ENCODE measurements at places on chromosomes 2 and 18.

- no peak for DNase-seq
Measured at GRCh38 chr2:65739927-65740326, 307.5 kb upstream of the SPRED2 start.

DNA sequence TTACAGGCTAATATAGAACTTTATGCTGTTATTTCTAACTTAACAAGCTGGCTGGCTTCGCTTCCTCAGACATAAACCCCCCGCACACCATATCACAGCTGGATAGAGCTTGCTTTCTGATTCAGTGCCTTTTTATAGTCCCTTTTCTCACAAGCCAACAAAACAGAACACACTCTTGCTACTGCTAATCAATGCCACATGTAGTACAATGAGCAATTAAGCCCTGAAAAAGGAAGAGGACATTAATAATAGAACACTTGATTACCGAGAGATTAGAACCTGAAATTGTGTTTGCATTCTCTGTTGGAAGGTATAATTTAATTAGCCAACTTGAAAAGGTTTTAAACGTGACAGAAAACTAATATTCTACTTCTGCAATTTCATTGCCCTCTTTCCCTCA lies 267.7 kb upstream of the CYRIA start:
- no peak for DNase-seq

DNA sequence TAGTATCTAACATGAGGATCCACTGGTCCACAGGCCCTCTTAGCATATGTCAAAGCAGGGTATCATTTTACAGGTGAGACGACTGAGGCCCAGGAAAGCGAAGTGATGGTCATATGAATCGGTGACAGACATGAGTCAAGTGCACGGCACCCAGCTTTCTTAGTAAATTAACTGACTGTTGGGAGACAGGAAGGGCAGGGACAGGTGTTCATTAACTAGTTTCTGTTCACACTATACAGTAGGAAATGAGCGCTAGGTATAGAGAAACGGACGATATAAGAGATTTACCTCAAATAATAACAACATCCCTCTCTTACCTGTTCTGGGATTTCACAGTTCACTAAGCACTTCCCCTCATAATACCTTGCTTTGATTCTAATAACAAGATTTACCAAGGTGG lies 1.7 kb upstream of the SMARCAL1 start:
- DNase-seq = no peak

- DNase-seq = no peak
Measured at GRCh38 chr2:145412155-145412554, 892.2 kb upstream of the ZEB2 start.

GRCh38 chr2:100870652-100871531 lies 51.0 kb downstream of the NPAS2 start:
- no peak for DNase-seq

DNA sequence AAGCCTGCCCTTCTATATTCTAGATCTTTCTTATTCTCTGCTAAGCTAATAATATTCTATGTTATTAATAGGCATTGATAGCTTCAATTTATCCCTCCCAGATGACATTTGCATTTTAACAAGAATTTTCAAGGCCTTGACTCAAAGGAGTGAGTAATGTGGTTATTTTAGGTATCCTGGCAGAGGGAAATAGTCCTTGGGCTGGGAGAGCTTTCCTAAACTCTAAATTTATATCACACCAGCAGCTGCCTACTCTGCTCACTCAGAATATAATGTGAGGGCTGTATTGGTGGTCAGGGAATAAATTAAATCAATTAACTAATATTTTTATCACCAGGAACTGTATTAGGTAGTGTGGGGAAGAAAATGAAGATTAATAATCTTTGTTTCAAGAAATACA lies 74.8 kb upstream of the ADAM23 start:
- DNase-seq = no peak

GRCh38 chr18:75290737-75291358 lies 80.3 kb downstream of the TSHZ1 start:
- no peak for DNase-seq

GRCh38 chr2:135685361-135685760 lies 56.3 kb upstream of the UBXN4 start:
- no peak for DNase-seq

- no peak for DNase-seq
Measured at GRCh38 chr2:28821295-28821958, 10.8 kb downstream of the SPDYA start.

- DNase-seq = no peak
Measured at GRCh38 chr2:17471979-17472378, 46.3 kb downstream of the RAD51AP2 start.

- no peak for DNase-seq
Measured at GRCh38 chr18:66495844-66496243, 108.0 kb downstream of the CDH19 start.

DNA sequence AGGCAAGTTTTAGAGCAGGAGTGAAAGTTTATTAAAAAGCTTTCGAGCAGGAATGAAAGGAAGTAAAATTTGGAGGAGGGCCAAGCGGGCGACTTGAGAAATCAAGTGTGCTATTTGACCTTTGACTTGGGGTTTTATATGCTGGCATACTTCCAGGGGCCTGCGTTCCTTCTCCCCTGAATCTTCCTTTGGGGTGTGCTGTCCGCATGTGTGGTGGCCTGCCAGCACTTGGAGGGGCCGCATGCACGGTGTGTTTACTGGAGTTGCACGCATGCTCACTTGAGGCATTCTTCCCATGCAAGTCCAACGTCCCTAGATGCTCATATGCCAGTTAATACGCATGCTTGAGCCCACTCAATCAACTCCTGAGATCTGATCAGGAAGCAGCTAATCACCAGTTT lies 78.3 kb upstream of the MAP4K4 start:
- no peak for DNase-seq

DNA sequence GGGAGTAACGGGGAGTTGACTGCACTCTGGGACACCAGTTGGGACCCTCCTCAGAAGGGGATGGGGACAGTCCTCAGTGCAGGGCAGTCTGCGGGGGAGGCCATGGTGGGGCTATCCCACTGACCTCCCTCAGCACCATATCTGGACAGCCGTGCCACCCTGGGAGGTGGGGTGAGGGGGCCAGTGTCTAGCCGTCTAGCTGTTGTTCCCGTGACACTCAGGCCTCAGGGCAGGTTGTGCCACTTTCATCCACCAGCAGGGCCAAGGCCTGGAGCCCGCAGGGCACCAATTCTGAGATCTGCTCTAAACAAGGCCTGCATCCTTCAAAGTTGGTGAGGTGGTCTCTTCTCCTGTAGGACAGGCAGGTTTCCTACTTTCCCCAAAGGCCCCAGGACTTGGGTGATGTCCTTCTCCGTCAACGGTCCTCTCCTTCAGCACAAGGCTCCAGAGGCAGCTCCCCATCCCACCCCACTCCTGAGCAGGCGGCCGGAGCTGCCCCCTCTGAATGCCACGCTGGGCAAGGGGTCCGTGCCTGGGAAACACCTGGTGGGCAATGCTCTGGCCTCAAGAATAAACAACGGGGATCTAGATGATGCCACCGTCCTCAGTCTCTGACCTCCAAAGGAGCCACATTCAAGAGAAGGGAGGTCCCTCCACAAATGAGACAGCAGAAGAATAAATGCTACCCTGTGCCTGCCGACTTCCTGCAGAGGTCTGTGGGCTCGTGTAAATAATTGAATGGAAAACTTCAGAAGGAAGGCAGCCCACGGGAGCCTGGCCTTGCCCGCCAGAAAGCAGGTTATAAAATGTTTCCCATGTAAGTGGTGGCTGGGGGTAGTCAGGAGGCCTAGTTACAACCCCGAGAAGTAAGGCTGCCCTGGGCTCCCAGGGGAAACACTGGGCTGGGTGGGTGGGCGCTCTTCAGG lies 42.8 kb upstream of the PTMA start:
- no peak for DNase-seq

- no peak for DNase-seq
Measured at GRCh38 chr2:146873056-146873455, 971.8 kb upstream of the ACVR2A start.

DNA sequence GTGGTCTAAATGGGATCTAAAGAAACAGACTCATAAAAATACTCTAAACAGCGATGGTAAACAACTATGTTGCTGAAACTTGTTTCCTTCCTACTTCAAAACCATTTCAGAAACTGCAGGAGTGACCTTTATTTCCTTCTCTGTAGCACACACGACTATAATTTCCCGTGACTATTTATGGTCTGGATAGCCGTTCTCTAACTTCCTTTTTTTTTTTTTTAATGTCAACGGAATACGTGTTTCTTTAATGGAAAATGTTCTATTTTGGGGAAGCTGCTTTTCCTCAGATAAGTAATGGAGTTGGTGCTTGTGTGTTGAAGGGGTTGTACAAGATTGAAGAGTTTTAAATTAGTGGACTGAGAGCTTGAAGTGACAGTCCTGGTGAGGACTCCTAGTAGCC lies 224.1 kb downstream of the PHLPP1 start:
- no peak for DNase-seq

GRCh38 chr2:40284797-40285196 lies 167.1 kb downstream of the SLC8A1 start:
- DNase-seq = no peak

DNA sequence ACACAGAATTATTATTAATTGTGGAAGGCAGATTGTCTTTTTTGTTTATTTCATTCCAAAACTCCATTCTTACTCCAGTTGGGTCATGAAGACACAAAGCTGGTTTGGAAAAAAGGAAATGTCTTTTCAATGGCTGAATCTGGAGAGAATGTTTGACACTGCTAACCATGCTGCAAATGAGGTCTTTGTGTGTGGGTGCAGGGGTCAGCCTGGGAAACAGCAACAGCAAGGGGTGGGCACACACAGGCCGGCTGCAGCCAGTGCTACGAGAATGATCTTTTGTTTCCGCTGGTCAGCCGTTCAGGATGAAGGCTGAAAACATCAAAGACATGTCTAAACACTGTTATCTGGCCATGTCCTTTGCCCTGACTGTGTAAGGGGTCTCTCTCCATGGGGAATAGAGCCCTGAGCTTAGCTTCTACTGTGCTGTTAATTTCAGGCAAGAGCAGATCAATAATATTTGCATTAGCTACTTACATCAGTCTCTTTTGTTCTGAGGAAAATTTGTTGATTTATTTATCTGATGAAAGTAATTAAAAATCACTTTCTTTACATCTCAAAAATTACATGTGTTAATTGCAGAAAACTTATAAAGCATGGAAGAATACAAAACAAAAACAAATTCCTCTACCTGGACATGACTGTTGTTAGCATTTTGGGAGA lies 33.3 kb upstream of the E2F6 start:
- DNase-seq = no peak

- no peak for DNase-seq
Measured at GRCh38 chr2:45496869-45497268, 114.2 kb downstream of the SRBD1 start.

DNA sequence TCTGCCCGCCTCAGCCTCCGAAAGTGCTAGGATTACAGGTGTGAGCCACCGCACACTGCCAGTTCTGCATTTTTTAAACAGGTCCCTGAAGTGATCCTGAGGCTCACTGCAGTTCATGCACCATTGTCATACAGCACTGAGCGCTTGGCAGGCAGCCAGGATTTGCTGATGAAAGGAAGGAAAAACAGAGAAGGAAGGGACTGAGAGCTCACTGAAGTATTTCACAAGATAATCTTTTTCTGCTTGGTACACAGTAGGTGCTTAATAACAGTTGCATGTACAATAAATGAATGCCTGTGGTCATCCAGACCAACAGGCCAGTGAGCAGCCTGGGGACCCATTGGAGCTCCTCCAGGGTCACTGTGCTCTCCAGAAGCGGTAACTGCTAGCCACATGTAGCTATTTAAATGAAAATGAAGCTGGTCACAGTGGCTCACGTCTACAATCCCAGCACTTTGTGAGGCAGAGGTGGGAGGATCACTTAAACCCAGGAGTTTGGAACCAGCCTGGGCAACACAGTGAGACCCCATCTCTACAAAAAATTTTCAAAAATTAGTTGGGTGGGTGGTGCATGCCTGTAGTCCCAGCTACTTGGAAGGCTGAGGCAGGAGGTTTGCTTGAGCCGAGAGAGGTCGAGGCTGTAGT lies 33.1 kb upstream of the SMAD7 start:
- no peak for DNase-seq

DNA sequence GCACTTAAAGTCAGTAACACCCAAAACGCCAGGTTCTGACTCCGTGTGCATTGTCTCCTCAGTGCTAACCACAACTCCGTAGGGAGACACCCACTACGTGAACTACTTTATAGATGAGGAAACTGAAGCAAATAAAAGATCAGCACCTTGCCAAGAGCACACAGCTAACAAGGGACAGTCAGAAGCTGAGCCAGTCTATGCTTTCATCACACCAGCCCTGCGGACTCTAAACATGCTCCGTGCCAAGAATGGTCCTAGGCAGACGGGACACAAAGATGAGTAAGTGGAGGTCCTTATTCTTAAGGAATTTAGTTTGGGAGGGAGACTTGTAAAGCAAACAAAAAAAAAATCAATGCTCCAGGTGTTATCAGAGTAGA lies 9.6 kb downstream of the MBOAT2 start:
- DNase-seq = no peak

DNA sequence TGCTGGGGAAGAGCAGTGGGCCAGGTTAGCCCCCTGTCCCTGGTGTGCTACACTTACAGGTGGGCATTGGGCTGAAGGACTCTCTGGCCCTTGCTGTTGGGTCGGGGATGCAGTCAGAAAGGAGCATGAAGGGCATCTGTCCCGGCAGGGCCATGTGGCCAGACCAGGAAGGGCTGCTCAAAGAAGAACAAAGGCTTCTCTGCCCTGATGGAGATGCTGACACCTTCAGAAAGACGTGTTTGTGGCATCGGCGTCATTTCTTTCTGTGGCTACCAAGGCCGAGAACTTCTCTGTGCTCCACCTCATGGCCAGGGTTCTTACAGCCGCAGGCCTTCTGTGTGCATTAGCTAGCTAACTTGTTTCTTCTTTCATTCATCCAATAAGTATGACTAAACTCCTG lies 239.1 kb downstream of the FAM210A start:
- no peak for DNase-seq

DNA sequence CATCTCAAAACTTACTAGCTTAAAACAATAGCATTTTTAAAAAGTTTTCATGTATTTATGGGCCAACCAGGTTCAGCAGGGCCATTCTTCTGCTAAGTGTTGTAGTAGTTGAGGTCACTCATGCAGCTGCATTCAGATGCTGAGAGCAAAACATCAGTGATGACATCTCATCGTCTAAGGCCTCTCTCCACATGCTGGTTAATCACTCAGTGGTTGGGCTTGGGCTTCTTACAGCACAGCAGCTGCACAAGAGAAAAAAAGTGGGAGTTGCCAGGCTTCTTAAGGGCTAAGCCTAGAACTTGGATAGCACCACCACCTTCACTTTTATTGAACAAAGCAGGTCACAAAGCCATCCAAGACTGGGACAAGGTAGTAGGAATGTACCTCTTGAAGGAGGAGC lies 190.3 kb downstream of the IRS1 start:
- DNase-seq = no peak

GRCh38 chr2:85394261-85394681 lies 15.9 kb downstream of the CAPG start:
- DNase-seq = no peak
